ENCODE measurements at places on chromosomes 13 and 19.
A peak's percentile ranks its signal among the peaks of the same experiment; 100 is the strongest.

GRCh38 chr19:48966541-48967345, 1.6 kb downstream of the FTL start:
- peak; percentile 30 for DNase-seq

- DNase-seq, result no peak
Observed at GRCh38 chr19:2888731-2889224, 11.9 kb upstream of the ZNF57 start.

- DNase-seq, result no peak
Observed at GRCh38 chr19:29337029-29337428, 124.1 kb upstream of the UQCRFS1 start.

GRCh38 chr19:4571305-4571917, 11.9 kb upstream of the SEMA6B start:
- DNase-seq, result peak; percentile 98

GRCh38 chr13:95038949-95039348, 262.3 kb downstream of the ABCC4 start:
- no peak for DNase-seq
